ENCODE measurements at places on chromosomes 16 and 17.

- DNase-seq = no peak
Measured at GRCh38 chr16:67129422-67129821, 19.7 kb downstream of the PHAF1 start.

GRCh38 chr16:49542946-49543630 lies 169.5 kb downstream of the C16orf78 start:
- DNase-seq = no peak

GRCh38 chr16:57514791-57515600 lies 21.4 kb downstream of the CCDC102A start:
- no peak for DNase-seq

DNA sequence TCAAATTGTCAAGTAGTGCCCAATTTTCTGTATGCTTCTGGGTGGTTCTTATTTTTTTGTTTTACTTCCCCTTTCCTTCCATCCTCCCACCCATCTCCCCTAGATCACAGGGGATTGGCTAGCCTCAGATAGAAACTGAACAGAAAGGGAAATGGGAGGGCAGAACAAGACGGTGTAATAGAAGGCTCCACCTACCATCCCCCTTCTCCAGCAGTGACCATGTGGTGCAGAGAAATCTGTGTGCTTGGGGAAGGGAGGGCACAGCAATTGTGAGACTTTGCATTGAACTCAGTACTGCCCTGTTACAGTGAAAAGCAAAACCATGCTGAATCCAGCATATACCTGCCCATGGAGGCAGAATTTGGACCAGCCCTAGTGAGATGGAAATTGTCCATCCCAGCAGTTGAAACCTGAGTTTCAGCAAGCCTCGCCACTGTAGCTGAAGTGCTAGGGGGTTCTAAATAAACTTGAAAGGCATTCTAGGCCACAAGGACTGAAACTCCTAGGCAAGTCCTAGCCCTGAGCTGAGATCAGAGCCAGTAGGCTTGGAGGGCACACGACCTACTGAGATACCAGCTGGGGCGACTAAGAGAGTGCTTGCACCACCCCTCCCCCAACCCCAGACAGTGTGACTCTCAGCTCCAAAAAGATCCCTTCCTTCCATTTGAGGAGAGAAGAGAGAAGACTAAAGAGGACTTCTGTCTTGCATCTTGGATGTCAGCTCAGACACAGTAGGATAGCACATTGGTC lies 5.2 kb downstream of the SLFN11 start:
- no peak for DNase-seq

DNA sequence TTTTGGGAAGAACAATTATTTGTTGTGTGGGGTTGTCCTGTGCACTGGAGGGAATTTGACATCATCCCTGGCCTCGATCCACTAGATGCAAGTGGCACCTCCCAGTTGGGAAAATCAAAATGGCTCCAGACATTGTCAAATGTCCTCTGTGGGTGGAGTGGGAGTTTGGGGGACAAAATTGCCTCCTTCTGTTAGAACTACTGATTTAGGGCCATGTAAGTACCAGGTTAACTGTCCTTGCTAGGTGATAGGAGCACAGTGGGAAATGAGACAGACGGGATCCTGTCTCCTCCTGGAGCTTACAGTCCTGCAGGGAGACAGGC lies 56.8 kb downstream of the ARHGAP23 start:
- no peak for DNase-seq

- DNase-seq = no peak
Measured at GRCh38 chr17:13228225-13228624, 210.4 kb upstream of the ELAC2 start.

- no peak for DNase-seq
Measured at GRCh38 chr17:28704219-28704858, 7.3 kb downstream of the PROCA1 start.

GRCh38 chr17:39916918-39917317 lies 1.5 kb downstream of the GSDMB start:
- DNase-seq = no peak

- DNase-seq = peak; percentile 52
Measured at GRCh38 chr16:85329059-85329812, 217.0 kb upstream of the CIBAR2 start.

DNA sequence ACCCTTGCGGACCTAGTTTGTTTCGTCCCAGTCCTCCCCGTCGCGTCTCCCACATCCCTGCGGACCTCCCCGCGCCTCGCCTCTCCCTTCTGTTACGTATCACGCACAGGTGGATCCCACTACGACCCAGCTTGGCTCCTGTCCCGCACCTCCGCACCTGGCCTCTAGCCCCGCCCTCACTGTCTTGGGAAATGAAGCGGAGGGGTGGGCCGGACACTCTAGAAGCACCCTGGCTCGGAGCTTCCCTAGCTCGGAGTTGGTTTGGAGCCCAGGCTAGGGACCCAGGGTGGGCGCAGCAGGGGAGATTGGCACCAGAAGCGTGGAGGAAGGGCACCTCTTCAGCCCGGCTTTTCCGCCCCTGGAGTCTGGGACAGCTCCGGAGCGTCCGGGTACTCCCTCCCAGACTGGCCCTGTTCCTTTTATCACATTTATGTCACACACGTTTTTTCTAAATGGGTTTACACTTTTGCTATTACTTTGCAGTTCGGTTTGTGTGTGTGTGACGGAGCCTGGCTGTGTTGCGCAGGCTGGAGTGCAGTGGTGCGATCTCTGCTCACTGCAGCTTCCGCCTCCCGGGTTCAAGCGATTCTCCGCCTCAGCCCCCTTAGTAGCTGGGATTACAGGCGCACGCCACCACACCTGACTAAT lies 1.4 kb upstream of the CEMP1 start:
- no peak for DNase-seq

GRCh38 chr17:8225813-8226535 lies 15.6 kb upstream of the AURKB start:
- peak; percentile 86 for DNase-seq

DNA sequence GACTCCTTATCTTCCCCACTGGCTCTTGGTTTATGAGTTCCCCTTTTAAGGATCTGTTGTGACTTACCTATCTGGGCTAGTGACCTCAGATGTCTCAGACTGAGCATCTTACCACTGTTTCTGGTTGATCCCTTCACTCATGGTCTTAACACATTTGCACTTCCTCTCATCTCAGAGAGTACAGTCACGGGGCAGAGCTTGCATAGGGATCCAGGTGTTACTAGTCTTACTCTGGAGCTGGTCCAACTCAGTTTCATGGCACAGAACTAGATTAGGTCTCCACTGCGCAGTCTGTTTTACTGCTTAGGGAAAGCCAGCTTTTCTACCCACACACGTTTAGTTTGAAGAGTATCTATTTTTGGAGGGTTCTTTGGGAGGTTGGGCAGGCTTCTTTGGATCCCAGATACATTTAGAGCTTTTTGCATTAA lies 10.2 kb downstream of the GABARAPL2 start:
- no peak for DNase-seq

- peak; percentile 44 for DNase-seq
Measured at GRCh38 chr16:57694725-57695679, at the start of gene DRC7. TSS of gene DRC7 (plus strand) at chr16:57694806. CDS start at chr16:57697950, 3,144 bp downstream.

DNA sequence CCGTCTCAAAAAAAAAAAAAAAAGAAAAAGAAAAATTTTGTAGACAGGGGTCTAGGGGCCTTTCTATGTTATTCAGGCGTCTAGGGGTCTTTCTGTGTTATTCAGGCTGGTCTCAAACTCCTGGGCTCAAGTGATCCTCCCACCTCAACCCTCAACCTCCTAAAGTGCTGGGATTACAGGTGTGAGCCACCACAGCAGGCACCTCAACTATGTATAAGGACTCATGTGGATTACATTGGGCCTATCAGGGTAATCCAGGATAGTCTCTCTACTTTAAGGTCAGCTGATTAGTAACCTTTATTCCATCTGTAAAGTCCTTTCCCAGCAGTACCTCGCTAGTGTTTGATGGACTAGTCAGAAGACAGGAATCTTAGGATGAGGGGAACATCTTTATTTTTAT lies 22.4 kb downstream of the TADA2A start:
- DNase-seq = no peak

- no peak for DNase-seq
Measured at GRCh38 chr17:41396340-41396739, 1.1 kb downstream of the KRT31 start.

DNA sequence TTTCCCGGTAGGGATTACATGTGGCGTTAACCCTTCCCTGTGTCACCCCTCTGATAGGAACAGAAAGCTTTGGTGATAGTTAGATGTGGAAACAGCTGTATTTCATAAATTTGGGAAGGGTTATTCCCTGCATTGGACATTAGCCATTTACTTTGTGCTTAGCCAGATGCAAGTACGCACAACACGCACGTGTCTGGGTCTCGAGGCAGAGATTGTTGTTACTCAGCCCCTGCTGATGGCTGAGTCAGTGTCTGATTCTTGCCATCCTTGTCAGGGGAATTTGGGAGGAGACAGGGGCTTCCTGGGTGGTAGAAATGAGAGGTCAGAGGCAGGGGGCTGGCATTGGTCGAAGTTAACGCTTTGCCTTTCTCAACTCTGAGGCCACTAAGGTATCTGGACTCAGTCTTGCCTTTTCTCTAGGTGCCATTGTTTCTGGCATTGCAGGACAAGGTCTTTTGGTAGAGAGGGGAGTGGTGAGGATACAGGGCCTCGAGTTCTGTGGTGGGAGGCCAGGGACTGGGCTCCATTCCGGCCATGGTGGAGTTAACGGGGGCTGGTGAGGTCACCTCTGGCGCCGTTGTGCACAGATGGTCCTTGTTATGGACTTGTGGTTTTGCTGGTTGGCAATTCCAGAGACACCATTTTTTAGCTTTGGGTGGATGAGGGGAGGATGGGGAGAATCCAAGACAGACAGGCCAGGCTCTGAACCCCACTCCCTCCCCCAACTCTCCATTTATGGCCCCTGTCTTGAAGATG lies 8.2 kb downstream of the MMP2 start:
- no peak for DNase-seq

GRCh38 chr16:65509172-65509571 lies 387.3 kb upstream of the CDH11 start:
- no peak for DNase-seq

DNA sequence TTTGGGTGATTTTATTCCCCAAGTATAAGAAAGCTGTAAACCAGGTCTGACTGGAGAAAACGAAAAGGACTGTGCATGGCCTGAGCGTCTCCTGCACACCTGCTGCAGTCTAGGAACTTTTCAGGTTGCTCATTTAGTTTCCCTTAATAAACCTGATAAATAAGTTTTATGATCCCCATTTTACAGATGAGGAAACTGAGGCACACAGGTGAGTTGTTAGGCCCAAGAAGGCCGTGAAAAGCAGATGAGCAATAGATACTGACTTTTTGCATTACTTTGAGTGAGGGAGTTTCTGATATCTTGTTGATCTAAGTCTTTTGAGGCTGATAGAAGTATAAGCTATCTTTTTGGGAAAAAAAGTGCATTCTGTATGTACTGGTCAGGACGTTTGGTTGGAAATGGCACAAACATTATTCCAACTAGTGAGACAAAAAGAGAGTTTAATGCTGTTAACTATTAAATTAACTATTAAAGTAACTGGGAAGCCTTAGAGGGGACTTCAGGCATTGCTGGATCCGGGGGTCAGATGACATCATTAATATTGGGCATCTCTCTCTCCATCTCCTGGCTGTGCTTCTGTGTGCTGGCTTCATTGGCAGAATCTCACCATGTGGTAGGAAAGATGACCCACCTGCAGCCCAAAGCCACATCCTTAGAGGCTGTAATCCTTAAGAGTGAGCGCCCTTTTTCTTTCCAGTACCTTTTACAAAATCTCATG lies 163.4 kb downstream of the CMIP start:
- DNase-seq = no peak

- no peak for DNase-seq
Measured at GRCh38 chr17:72843591-72843990, 248.9 kb downstream of the SLC39A11 start.

- no peak for DNase-seq
Measured at GRCh38 chr17:82149401-82150099, 51.5 kb upstream of the FASN start.

- DNase-seq = peak; percentile 65
Measured at GRCh38 chr17:72556944-72557826, 436.4 kb downstream of the SOX9 start.

- DNase-seq = no peak
Measured at GRCh38 chr17:55437159-55437605, 15.5 kb upstream of the MMD start.

GRCh38 chr16:85624646-85625045 lies 11.5 kb downstream of the GSE1 start:
- no peak for DNase-seq

DNA sequence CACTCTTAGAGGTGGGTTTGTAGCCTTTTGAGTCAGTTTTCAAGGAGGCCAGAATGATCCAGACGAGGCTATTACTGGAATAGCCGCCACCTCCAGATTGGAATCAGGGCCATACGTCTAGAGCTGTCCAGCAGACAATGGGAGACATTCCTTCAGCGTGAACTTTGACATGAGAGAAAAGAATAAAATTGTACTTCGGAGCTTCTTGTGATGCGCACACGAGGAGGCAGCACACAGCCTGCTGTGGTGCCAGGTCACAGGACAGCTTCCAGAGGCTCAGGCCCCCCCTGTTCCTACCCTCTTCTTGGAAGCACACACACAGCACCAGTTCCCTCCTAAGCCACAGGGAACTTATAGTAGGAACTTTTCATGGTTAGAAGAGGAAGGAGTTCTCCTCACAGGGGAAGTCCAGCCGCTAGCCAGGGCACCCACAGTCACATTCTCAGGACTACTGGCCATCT lies 81.0 kb downstream of the VPS53 start:
- no peak for DNase-seq

DNA sequence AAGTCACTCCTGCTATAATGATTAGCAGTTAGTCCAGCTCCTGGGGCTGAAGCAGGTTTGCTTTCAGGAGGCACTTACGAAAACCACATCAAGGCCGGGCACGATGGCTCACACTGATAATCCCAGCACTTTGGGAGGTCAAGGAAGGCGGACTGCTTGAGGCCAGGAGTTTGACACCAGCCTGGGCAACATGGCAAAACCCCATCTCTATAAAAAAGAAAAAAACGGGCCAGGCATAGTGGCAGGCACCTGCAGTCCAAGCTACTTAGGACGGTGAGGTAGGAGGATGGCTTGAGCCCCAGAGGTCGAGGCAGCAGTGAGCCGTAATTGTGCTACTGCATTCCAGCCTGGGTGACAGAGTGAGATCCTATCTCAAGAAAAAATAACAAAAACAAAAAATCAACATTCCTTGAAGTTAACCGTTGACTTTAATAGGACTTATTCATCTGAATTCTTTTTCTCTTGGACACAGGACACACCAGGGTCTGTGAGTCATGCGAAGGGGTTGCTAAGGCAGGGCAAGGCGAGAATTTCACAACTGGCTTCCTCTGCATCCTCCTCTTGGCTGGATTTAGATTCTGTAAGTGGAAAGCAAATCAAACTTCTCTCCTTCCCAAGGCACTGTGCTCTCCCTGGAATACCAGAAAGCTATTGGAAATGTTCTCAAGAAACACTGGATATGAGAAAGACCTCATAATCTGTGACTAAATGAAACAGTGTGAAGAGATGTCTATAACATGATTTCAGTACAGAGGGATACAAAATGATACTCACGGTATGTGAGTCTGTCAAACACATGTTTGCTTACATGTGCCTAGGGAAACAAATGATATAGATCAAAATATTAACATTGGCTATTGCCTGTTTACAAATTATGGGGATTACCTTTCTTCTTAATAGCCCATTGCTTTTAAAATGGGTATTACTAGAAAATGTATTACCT lies 99.5 kb downstream of the SYCE1L start:
- peak; percentile 98 for DNase-seq

- DNase-seq = no peak
Measured at GRCh38 chr16:22397931-22398330, 23.5 kb upstream of the CDR2 start.

All from HT1080 (cell line).